ENCODE measurements at places on chromosomes 16 and 17.

GRCh38 chr17:68346448-68346847 is 55.2 kb downstream of the ARSG start:
- DNase-seq, result no peak

GRCh38 chr16:20868890-20869289 is 31.3 kb downstream of the DCUN1D3 start:
- no peak for DNase-seq

DNA sequence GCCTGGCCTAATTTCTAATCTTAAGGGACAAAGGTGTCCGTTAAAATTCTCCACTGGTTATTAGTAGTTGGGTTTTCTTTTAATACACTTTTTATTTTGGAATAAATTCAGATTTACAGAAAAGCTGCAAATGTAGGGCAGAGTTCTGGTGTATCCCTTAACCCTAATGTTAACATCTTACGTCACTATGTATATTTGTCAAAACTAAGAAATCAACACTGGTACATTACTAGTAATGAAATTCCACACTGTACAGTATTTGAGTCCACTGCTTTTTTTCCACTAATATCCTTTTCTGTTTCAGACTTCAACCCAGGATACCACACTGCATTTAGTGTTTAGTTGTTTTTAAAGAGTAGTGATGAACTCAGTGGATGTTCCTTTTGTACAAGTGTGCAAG is 18.7 kb upstream of the KPNA2 start:
- DNase-seq, result no peak

DNA sequence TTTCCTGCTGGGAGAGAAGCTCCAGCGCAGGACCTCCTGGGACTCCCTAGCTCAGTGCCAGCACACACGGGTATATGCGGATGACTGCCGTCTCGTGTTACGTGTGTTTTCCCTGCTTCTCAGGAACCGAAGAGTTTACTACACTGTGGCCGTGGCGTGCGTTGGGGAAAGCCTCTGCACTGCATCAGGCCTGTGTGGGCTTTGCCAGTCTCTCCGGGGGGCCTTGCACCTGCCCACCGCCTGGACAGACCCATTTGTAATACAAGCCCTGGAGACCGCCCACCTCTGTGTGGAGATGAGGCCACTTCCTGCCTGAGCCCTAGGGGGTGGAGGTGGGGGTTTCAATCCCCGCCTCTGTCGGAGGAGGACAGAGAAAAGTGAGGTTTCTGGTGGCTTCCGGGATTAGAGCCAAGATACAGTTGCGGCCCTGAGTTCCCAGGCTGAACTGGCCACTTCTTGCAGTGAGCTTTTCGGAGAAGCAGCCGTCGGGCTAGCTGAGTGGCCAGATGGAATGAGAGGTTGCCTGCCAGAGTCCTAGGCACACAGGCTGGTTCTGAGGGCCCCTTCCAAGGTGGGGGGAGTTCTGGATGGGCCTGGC is 43.4 kb upstream of the GSE1 start:
- DNase-seq, result no peak

DNA sequence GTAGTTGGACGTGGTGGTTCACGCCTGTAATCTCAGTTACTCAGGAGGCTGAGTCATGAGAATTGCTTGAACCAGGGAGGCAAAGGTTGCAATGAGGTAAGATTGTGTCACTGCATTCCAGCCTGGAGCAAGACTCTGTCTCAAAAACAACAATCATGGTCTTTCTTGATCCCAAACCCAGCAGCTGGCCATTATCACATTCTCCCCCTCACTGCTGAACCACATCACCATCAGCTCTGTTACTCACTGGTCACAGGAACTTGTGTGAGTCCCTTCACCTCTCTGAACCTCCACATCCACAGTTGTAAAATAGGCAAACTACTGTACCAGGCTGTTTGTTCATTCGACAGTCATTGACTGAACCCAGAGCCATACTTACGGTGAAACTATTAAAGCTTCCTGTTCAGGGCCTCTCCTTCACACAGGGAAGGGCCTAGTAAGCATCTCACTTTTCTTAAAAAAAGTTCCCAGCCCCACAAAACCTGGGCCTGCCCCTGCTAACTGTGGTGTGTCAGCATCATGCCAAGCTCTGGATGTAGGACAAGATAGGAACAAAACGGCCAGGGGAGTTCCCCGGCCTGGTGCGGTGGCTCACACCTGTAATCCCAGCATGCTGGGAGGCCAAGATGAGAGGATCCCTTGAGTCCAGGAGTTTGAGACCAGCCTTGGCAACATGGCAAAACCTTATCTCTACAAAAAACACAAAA is 104.7 kb downstream of the COPRS start:
- DNase-seq, result no peak

- DNase-seq, result no peak
These were observed 144.4 kb downstream of the ZNF18 start for GRCh38 chr17:11852912-11853311.

- DNase-seq, result no peak
These were observed 1.2 kb upstream of the ZMYND15 start for GRCh38 chr17:4738136-4739121.

DNA sequence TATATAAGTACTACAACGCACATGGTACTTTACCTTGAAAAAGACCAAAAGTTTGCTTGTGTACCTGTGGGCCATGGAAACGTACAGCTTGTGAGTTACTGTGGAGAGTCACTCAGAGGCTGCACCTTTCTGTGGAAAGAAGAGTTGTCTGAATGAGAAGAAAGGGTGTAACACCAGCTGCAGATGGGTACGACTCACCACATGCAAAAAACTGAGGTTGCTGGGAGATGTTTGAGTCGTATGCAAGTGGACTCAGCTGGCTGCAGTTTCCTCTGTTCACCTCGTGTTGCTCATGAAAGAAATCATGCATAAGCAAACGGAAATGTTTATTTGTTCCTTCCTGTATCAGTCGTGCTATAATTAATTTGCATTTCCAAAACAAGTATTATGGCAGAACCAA is 22.4 kb upstream of the DYNLRB2 start:
- DNase-seq, result no peak

DNA sequence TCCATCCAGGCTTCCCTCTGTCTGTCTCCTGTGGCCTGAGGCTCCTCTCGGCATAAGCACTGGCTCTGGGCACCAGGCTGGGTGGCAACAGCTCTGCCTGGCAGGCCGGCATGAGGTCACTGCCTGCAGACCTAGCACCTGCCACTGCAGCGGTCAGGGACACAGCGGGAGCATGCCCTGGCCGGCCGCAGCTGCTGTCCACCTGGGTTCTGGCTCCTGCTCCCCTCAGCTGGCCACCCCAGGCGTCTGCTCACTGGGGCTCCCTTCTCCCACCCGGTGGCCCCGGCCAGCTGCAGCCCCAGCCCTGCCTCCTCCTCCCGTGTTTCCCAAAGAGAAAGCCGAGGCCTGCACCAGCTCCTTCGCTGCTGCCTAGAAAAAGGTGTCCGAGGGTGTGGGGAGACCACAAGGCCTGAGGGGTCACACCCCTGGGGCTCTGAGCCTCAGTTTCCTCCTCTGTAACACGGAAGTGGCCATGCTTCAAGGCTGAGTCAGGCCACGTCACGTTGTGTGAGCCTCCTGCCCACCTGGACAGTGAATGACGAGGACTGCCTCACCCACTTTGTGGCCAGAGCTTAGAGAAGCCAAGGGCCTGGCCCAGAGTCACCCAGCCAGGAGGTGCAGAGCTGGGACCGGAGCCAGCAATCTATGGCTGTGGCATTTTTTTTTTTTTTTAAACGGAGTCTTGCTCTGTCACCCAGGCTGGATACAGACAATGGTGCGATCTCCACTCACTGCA is 6.7 kb downstream of the NTHL1 start:
- no peak for DNase-seq

GRCh38 chr17:27549251-27549893 is 81.6 kb upstream of the LGALS9 start:
- no peak for DNase-seq

DNA sequence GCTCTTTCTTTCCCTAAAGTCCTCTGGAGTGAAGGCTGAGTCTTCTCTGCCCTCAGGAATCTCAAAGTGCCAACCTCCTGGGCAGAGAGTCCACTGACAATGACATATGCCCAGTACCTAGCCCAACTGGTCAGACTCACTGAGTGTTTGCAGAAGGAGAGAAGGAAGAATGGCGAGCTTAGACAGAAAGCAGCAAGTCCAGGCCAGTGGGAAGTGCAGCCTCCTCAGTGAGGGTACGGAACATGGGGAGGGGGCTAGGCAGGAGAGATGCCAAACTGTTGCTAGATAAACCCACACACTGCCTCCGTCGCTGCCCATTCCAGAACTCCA is 678 bp downstream of the EXOC7 start:
- DNase-seq, result no peak

GRCh38 chr16:58685084-58685449 is 497 bp upstream of the SLC38A7 start:
- DNase-seq, result no peak

DNA sequence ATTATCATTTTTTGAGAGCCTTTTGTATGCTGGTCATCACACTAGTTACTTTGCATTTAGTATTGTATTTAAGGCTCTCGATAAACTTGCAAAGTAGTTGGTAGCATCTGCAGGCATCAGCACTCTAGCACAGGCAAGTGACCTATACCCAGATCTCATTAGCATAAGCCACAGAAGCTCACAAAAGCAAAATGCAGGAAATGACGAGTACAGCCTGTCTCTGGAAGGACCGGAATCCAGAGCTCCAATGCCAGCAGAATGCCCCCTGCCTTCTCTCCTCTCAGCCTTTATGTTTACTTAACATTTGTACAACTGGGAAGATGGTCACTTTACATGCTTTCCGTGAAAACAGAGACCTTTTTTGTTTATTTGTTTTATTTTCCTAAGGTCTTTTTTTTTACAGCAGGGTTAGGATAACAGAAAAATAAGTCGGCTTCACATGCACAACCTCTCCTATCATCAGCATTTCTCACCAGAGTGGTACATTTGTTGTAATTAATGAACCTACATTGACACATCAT is 45.4 kb upstream of the MYOCD start:
- no peak for DNase-seq

DNA sequence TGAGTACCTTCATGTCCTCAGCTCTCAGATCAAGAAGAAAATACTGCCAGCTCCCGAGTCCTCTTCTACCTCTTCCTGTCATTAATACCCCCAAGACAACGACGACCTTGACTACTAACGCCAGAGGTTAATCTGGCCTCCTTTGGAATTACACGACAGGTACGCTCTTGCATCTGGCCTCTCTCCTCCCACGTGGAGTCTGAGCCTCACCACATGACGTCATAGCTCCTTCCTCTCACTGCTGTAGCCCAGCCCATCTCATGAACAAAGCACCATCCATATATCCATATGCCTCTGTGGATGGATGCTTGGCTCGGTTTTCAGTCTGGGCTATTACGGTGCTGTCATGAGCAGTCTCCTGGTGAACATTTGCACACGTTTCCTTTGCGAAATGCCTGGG is 110.2 kb upstream of the TNRC6C start:
- no peak for DNase-seq

DNA sequence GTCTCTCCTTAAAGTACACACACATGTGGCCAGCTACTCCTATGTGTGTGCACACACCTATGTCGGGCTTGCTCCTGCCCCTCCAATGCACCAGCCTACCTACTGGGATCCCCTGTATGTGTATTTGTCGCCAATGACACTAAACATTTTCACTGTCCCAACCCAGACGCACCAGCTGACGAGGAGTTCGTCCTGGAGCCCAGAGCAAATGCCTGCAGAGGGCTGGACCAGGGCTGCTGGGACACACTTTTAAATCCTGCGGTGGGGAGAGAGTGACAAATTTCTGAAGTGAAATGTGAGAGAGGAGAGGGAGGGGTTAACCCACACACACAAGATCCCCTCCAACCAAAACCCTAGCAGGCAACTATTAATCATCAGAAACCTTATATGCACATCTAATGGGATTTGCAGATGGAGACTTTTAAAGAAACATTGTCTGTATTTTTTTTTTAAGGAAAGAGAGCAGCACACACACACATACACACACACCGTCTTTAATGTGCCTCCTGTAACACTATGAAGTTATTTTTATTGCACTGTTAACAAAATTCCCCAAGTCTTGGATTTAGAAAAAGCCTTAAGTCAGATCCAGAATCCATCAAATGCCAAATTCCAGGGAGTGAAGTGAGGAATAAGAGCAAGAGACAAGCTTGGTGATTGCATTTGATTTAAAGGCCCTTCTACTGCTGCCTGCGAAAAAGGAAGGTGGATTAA is at the start of gene MEOX1:
Gene MEOX1, minus strand, starts transcription at position 224 of the 714 bp plus-strand sequence. CDS start 388 bp downstream, outside the sequence.
- no peak for DNase-seq

- no peak for DNase-seq
These were observed 43.0 kb upstream of the TOB1 start for GRCh38 chr17:50908860-50909764.

Measured in NT2/D1 (cell line).